GM12878 (cell line): ENCODE measurements at places on chromosomes 2 and 18. TPM values are rescaled to one million over a fixed set of nuclear protein-coding genes. Genes with fewer than 3 reads are reported as not detected.

The SMPD4 gene
- total RNA-seq, result 78.2 and 79.5 TPM in 2 replicates

The CCDC121 gene
- 0.49 and 0.53 TPM in 2 replicates for total RNA-seq

The RPRM gene
- not detected in 2 replicates for total RNA-seq

The IL1R1 gene
- total RNA-seq, result 0.61 and 1.1 TPM in 2 replicates

The ALKAL2 gene
- not detected in 2 replicates for total RNA-seq

The ACVR1 gene
- 0.13 and 0.16 TPM in 2 replicates for total RNA-seq

The FER1L5 gene
- total RNA-seq, result not detected in 2 replicates

The XDH gene
- total RNA-seq, result 0.11 TPM in 1 of 2 replicates, not detected in the other

The AQP12A gene
- total RNA-seq, result not detected in 2 replicates

The STEAP3 gene
- total RNA-seq, result 7.6 and 8.3 TPM in 2 replicates
